Activated CD8-positive, alpha-beta memory T cell treated with anti-CD3 and anti-CD28 coated beads for 24 hours (primary cell): ENCODE measurements at places on chromosomes 3 and 15.
A peak's percentile ranks its signal among the peaks of the same experiment; 100 is the strongest.

DNA sequence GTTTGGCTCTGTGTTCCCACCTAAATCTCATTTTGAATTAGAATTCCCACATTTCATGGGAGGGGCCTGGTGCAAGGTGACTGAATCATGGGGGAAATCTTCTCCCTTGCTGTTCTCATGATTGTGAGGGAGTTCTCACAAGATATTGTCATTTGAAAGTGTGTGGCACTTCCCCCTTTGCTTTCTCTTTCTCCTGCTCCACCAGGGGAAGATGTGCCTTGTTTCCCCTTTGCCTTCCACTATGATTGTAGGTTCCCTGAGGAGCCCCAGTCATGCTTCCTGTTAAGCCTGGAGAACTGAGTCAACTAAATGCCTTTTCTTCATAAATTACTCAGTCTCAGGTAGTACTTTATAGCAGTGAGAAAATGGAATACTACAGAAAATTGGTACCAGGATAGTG, 157.2 kb upstream of the TPRG1 start:
- DNase-seq = no peak

DNA sequence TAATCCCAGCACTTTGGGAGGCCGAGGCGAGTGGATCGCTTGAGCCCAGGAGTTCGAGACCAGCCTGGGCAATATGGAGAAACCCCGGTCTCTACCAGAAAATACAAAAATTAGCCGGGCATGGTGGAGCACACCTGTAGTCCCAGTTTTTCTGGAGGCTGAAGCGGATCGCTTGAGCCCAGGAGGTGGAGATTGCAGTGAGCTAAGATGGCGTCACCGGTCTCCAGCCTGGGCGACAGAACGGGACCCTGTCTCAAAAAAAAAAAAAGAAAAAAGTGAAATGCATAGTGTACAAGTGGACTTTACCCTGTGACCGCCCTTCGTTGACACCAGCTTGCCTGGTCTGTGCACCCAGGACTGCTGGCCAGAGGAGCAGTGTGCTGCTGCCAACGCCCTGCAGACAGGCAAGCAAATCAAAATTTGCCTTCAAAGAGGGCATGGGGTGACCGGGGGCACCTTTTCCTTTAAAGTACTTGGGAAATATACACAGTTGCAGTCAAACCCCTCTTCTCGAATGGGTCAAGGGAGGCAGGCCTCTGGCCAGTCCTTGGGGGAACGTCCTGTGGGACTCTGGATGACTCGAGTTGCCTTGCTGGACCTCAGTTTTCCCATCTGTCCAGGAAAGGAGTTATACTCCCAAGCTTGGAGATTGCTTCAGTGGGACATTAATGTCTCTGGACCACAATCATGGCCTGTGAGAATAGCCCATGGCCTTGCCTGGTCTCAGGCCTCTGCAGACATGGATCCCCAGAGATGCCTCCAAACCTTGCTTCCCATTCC, 1.0 kb downstream of the XYLB start:
- DNase-seq = peak; percentile 55

GRCh38 chr3:172125963-172126457, 86.6 kb downstream of the FNDC3B start:
- DNase-seq = no peak

GRCh38 chr3:72070005-72070404, 285.1 kb upstream of the PROK2 start:
- no peak for DNase-seq

GRCh38 chr15:96307856-96308394, 22.6 kb upstream of the NR2F2 start:
- DNase-seq = no peak

- no peak for DNase-seq
Observed at GRCh38 chr3:146279951-146280350, 29.0 kb upstream of the PLSCR4 start.

- DNase-seq = no peak
Observed at GRCh38 chr15:69735121-69735520, 282.5 kb downstream of the RPLP1 start.

DNA sequence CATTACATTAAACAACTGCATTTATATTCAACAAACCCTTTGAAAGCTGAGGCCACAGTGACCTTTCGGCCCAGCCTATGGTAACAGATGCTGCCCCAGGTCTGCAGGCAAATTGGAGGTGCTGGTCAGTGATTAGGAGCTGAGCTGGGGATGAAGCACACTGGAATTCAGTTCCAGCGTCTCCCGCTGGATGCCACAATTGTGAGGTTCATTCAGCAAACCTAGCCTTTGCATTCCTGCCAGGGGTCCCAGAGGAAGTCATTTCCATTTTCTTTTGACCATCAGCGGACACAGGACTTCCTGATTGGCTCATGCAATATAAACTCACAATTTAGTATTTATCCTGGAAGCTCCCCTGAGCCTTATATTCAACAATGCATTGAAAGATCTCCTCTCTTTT, 89.5 kb downstream of the IL20RB start:
- no peak for DNase-seq

GRCh38 chr3:8154617-8155016, 347.0 kb upstream of the LMCD1 start:
- no peak for DNase-seq

GRCh38 chr15:69891070-69891536, 206.6 kb downstream of the TLE3 start:
- DNase-seq = no peak

- no peak for DNase-seq
Observed at GRCh38 chr3:72162649-72163184, 377.8 kb upstream of the PROK2 start.

GRCh38 chr3:11591391-11592282, 52.1 kb downstream of the VGLL4 start:
- no peak for DNase-seq

DNA sequence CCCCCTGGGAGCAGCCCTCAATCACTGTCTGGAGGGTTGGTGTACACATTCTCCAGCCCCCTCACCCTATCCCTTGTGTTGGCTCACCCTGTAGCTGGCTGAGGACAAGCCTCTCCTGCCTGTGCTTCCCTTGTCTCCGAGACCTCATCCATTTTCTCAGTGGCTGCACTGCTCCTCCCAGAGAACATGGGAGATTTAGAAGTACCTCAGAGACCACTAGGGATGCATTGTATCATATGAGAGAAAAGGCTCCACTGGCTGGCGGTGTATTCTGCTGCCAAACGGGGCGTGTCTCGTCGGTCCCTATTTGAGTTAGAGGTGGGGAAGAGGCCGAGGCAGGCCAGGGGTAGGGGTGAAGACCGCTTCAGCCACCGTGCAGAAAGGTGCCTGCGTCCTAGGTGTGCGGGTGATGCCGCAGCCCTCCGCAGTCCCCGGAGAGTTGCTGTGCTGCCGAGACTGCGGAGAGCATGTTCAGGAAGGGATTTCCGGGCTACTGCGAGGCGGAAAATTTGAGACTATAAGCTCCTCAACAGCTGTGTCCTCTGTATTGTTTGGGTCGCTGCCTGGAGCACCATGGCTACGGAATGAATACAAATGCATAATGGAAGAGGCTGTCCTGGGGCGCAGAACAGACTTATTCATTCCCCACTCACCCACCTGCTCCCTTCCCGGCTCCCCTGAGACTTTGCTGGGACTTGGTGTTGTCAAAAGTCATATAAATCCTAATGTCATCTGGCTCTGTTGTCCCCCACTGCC, 43.8 kb downstream of the SPSB4 start:
- DNase-seq = no peak

GRCh38 chr3:123941121-123941520, 19.9 kb downstream of the CCDC14 start:
- no peak for DNase-seq

- DNase-seq = no peak
Observed at GRCh38 chr15:92091155-92091734, 237.7 kb downstream of the SLCO3A1 start.

- no peak for DNase-seq
Observed at GRCh38 chr3:176526225-176526624, 671.1 kb downstream of the TBL1XR1 start.

DNA sequence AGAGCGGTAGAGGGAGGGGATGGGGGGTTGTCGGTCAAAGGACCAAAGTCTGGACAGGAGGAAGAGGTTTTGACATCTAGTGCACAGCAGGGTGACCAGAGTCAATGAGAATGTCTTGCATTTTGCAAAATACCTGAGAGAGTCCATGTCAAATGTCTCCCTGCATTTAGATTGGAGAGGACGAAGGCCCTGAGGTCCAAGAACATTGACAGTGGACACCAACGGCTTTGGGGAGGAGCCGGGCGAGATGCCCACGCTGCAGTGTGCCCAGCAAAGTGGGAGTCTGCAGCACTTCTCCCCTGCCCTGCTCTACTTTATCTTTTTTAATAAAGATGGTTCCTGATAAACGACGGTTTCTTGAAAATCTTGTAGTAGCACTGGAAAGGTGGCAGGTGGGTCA, 67.4 kb upstream of the TAMM41 start:
- peak; percentile 32 for DNase-seq

GRCh38 chr3:82382831-82383230, 621.4 kb upstream of the GBE1 start:
- no peak for DNase-seq

DNA sequence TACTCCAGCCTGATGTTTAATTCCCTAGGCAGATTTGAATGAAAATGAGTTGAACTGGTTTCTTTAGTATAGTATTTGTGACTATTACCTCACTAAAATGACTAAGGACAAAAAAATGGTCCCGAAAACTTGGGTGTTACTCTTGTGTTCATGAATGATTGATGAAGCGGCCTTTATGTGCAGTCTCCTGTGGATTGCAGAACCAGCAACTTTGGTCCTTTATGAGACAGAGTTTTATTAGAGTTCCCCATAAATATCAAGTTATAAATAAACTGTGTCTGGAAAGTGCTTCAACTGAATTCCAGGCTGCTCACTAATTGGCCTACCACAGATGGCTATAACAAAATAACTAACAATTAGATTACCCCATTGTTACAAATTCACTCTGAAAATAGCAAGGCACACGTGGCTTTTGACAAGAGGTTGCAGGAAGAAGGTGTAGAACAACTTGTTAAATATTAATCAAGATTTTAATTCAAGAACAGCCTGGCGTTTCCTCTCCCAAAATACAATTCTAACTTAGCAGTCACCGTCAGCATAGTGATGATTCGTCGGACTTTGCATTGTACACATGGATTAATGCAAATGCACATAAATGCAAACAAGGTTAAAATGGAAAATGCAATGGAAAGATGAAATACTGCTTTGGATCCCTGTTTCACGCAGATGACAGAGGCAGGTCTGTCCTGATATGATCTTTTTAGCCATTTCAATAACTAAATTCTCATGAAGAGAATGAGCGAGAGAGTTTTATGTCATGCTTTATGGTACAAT, 567.3 kb upstream of the ZNF717 start:
- DNase-seq = no peak

GRCh38 chr3:109874896-109875708, 537.8 kb upstream of the DPPA4 start:
- DNase-seq = no peak

GRCh38 chr15:72865486-72865885, 81.9 kb upstream of the ADPGK start:
- DNase-seq = no peak

- DNase-seq = no peak
Observed at GRCh38 chr15:58298879-58299850, 132.6 kb upstream of the LIPC start.

DNA sequence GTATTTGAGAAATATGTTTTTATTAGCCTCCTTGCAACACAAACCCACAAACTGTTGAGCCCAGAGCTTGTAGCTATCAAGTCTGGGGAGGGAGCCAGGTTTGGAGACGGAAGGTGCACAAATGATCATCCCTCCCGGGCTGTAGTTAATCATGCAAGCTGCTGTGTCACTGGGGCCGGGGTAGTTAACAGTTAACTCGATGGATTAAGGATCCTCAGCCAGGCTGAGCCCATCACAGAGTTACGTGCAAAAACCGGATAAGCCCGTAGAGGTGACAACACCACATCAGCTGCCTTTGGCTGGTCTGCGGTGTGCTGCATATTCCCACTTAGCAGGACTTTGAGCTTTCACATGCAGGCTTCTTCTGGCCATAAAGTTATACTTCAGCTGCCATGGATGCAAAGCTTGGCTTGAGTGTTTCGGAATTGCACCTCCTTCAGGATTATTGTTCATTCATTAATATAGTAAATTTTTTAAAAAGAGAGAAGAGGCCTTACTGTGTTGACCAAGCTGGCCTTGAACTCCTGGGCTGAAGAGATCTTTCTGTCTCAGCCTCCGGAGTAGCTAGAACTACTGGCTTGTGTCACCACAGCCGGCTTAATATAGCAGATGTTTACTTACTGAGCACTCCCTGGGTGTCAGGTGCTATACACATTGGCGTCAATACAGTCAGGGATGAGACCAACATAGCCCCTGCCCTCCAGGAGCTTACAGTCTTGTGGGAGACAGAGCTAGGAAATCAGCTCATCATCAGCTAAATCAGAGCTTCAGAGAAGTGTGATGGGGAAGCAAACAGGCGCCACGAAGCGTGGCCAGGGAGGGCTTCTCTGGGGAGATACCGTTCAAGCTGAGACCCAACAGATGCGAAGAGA, 226.8 kb upstream of the BHLHE40 start:
- DNase-seq = no peak

- no peak for DNase-seq
Observed at GRCh38 chr3:102471001-102471400, 36.2 kb downstream of the ZPLD1 start.

GRCh38 chr15:93613386-93613785, 524.4 kb upstream of the RGMA start:
- DNase-seq = no peak

- DNase-seq = peak; percentile 88
Observed at GRCh38 chr3:50340448-50341329, at the start of gene RASSF1. RASSF1 (minus strand) TSS chr3:50340836; CDS start chr3:50340805, 31 bp downstream.

- DNase-seq = no peak
Observed at GRCh38 chr3:118587037-118587741, 447.5 kb downstream of the IGSF11 start.

DNA sequence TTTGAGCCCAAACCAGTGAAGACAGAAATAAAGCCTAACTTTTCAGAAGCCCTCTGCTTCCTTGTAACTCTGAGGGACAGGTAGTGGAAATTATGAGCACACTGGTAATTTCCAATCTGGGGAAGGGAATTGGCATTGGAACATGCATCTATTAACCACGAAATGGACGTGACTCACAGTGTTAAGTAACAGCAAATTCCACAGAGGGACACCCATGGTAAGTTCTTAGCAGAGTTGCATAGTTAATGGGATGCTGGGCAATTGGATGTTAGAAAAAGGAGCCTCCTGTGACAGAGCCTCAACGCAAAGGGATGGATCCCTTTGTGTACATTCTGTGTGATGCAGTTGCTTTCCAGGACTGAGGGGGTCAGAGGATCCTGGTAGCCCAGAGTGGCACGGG, 168.6 kb downstream of the SEMA6D start:
- no peak for DNase-seq

GRCh38 chr3:73007992-73008712, 11.5 kb downstream of the PPP4R2 start:
- no peak for DNase-seq

- no peak for DNase-seq
Observed at GRCh38 chr15:70669966-70670658, 93.2 kb downstream of the UACA start.

- DNase-seq = no peak
Observed at GRCh38 chr3:85384372-85384771, 425.6 kb downstream of the CADM2 start.

GRCh38 chr3:82058809-82059208, 297.4 kb upstream of the GBE1 start:
- DNase-seq = no peak

GRCh38 chr3:172511783-172512762, 11.2 kb downstream of the TNFSF10 start:
- DNase-seq = no peak

GRCh38 chr3:124593442-124593829, 136.8 kb upstream of the UMPS start:
- DNase-seq = no peak

- no peak for DNase-seq
Observed at GRCh38 chr3:169999433-169999832, 32.8 kb downstream of the SEC62 start.
